ENCODE measurements at places on chromosomes 16 and 17. TPM values are rescaled to one million over a fixed set of nuclear protein-coding genes. Genes with fewer than 3 reads are reported as not detected.

- H3K27me3 ChIP-seq, result no peaks in the 10 kb centered on the region
- no peaks in the 10 kb centered on the region for H3K4me1 ChIP-seq
- H3K4me3 ChIP-seq, result no peak overlapping the region
Measured at GRCh38 chr16:83973581-83974385, 5.7 kb downstream of the NECAB2 start.

Gene RABEP2
- total RNA-seq, result 7.7 TPM

Gene POLR3K
- total RNA-seq, result 3.0 TPM

DNA sequence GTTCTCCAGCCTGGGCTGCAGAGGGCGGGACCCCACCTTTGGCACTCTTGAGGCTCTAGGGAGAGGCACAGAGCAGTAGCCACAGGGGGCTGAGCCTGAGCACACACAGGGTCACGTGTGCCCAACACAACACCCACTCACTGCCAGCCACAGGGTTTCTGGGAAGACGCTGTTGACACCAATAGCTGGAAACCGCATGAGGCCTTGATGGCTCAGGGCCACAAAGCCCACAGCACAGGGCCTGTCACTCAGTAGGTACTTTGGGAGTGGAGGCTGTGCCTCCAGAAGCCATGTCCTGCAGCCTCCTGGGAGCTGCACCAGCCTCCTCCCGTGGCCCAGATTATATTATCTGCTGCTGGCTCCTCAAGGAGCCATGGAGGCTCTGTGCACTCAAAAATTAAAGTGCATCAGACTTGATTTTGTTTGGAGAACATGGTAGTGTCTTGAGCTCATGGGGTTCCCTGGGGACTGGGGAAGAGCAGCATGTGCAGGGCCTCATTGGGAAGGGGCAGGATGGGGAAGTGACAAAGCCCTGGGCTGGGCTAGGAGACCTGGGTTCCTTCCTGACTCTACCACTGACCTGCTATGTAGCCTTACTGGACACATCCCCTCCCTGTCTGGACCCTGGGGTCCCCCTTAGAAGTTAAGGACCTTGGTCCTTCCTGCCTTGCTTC, 12.5 kb upstream of the SREBF1 start:
- H3K36me3 ChIP-seq, result peaks cover 8% of the 10 kb centered on the region
- H3K4me3 ChIP-seq, result no peak overlapping the region
- peaks cover 29% of the 10 kb centered on the region for H3K4me1 ChIP-seq
- DNase-seq, result peak; percentile 74
- H3K27ac ChIP-seq, result peak overlapping the region; percentile 82
- no peaks in the 10 kb centered on the region for H3K27me3 ChIP-seq

Gene KPNA2
- 14.5 TPM for total RNA-seq

DNA sequence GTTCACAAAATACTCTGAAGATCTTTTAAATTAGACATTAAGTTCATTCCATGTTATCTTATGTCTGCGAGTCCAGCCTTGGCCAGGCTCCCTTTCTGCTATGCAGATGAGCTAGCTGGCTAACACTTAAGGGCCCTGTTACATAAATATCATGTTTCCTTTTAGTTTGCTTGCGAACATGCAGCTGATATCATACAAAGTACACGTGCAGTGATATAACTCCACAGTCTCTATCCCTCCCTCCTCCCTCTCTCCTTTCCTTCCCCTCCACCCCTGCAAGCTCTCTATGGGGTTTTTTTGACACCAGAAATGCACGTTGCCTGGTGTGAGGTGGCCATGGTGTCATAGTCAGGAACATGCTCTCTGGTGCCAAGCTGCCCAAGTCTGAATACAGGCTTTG, 46.1 kb downstream of the ARHGAP17 start:
- H3K27ac ChIP-seq, result peak overlapping the region; percentile 43
- H3K4me1 ChIP-seq, result peaks cover 24% of the 10 kb centered on the region
- no peak for DNase-seq
- H3K36me3 ChIP-seq, result no peaks in the 10 kb centered on the region

Gene THAP11
- 85.6 TPM for total RNA-seq

Gene AGRP
- not detected for total RNA-seq
